ENCODE measurements at places on chromosomes 2 and 18. TPM values are rescaled to one million over a fixed set of nuclear protein-coding genes. Genes with fewer than 3 reads are reported as not detected.

ANKRD30B gene
- total RNA-seq = not detected

DNA sequence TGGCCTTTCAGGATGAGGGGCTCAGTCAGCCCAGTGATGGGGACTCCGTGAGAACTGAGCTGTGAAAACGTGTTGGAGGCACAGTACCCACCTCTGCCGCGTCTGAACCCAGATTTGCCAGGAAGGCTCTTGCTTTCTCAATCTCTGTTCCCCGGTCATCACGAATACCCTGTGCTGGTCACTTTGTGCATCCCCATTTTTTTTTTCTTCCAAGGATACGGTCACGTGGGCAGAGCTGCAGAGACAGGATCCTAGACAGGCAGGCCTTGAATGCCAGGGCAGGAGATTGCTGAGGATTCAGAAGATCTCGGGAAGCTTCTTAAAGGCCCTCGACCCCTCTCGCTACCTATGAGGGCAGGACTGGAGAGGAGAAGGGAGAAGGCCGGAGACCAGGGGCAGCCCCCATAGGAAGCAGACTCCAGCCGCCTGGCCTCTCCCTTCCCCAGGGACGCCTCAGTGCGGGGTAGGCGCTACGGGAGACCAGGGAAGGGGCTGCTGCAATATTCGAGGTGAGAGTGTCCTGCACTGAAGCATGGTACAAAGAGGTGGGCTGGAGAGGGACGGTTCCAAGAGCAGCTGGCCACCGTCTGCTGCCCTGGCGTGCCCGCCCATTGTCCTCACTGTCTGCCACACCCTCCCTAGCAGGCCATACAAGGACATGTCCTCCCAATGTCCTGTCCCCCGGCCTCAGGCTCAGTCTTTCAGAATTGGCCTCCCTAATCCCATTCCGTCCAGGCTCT is 29.0 kb upstream of the TAF1B start:
- no peak overlapping the region for H3K27ac ChIP-seq
- peak overlapping the region; percentile 10 for H3K4me3 ChIP-seq
- peaks cover 7% of the 10 kb centered on the region for H3K4me1 ChIP-seq
- H3K36me3 ChIP-seq = no peaks in the 10 kb centered on the region
- peak; percentile 57 for DNase-seq

FAHD2B gene
- 18.5 TPM for total RNA-seq

- H3K27me3 ChIP-seq = no peaks in the 10 kb centered on the region
- H3K4me1 ChIP-seq = peaks cover 3% of the 10 kb centered on the region
- H3K36me3 ChIP-seq = no peaks in the 10 kb centered on the region
Observed at GRCh38 chr2:134247679-134248078, 6.2 kb upstream of the MGAT5 start.

ASAP2 gene
- 56.9 TPM for total RNA-seq

- DNase-seq = no peak
- H3K36me3 ChIP-seq = no peaks in the 10 kb centered on the region
- H3K4me3 ChIP-seq = peak overlapping the region; percentile 79
Observed at GRCh38 chr2:120012363-120012762, 514 bp upstream of the EPB41L5 start.

GRCh38 chr2:134333646-134334189 is 79.8 kb downstream of the MGAT5 start:
- no peaks in the 10 kb centered on the region for H3K36me3 ChIP-seq
- no peak overlapping the region for H3K4me3 ChIP-seq
- no peaks in the 10 kb centered on the region for H3K27me3 ChIP-seq
- H3K27ac ChIP-seq = no peak overlapping the region

CTDP1 gene
- total RNA-seq = 31.7 TPM

DNA sequence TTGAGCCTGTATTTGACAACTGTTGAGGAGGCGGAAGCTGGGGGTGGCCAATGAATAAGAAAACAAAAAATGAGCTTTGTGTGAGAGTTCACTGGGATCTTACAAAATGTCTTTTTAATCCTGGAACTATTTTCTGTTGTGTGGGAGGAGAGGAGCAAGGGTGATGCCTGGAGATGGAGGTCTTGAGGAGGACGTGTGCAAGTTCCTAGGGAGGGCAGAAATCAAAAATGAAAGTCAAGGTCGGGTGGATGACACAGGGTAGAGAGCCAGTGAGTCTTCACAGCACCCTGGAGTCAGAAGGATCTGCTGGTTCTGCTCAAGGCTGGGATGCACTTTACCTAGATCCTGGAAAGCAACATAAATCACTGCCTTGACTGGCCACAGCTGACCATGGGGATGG is 180.3 kb upstream of the PKDCC start:
- H3K4me3 ChIP-seq = no peak overlapping the region
- H3K4me1 ChIP-seq = no peaks in the 10 kb centered on the region
- no peaks in the 10 kb centered on the region for H3K36me3 ChIP-seq
- no peak for DNase-seq
- no peak overlapping the region for H3K27ac ChIP-seq
- H3K27me3 ChIP-seq = no peaks in the 10 kb centered on the region

- H3K4me1 ChIP-seq = no peaks in the 10 kb centered on the region
- no peak for DNase-seq
- H3K27ac ChIP-seq = peak overlapping the region; percentile 80
- H3K27me3 ChIP-seq = no peaks in the 10 kb centered on the region
- no peak overlapping the region for H3K4me3 ChIP-seq
Observed at GRCh38 chr2:43481927-43482542, 113.8 kb downstream of the THADA start.

DNA sequence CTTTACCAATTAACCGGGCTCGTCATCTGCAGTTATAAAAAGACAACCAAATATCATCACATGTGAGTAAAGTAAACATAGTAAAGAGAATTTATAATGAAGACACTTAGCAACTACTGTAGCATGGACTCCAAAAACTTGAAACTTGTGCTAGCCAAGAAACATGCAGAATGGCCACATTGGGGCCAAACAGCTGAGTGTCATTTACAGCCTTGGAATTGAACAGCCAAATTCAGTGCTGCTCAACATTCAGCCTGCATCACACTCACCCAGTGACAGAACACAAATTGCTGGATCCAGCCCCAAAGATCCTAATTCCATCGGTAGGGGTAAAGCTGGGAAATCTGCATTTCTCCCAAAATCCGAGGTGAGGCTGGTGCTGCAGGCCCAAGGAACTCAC is 224.8 kb upstream of the GYPC start:
- H3K4me1 ChIP-seq = no peaks in the 10 kb centered on the region
- H3K4me3 ChIP-seq = no peak overlapping the region
- H3K27ac ChIP-seq = no peak overlapping the region
- H3K36me3 ChIP-seq = no peaks in the 10 kb centered on the region
- no peaks in the 10 kb centered on the region for H3K27me3 ChIP-seq

DNA sequence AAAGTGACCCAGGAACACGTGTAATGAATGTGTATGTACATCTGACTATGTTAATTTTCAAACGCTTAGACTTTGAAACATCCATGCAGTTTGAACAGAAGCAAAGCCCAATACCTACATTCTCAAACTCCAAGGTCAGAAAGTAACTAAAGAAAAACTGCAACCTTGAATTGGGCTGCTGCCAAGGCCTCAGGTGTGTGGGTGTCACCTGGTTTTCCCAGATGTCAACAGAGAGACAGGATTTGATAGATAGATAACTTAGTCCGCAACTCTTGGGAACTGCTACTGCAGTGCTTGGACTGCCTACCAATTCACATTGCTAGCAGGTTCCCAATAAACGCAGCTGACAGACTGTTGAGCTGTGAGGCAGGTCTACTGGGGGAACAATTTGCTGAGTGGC is 78.7 kb upstream of the PAPOLG start:
- no peaks in the 10 kb centered on the region for H3K36me3 ChIP-seq
- H3K27me3 ChIP-seq = no peaks in the 10 kb centered on the region
- no peak for DNase-seq

HOXD9 gene
- total RNA-seq = not detected

GRCh38 chr2:138298900-138299299 is 202.7 kb upstream of the SPOPL start:
- no peak overlapping the region for H3K4me3 ChIP-seq
- no peak overlapping the region for H3K27ac ChIP-seq
- no peaks in the 10 kb centered on the region for H3K36me3 ChIP-seq

AQP12B gene
- total RNA-seq = not detected

- DNase-seq = no peak
- no peaks in the 10 kb centered on the region for H3K27me3 ChIP-seq
- H3K4me3 ChIP-seq = no peak overlapping the region
- no peaks in the 10 kb centered on the region for H3K36me3 ChIP-seq
- no peak overlapping the region for H3K27ac ChIP-seq
- H3K4me1 ChIP-seq = peaks cover 3% of the 10 kb centered on the region
Observed at GRCh38 chr2:7070483-7070882, 153.3 kb downstream of the RNF144A start.

GRCh38 chr2:215557701-215558100 is 121.8 kb upstream of the FN1 start:
- H3K36me3 ChIP-seq = no peaks in the 10 kb centered on the region
- H3K4me1 ChIP-seq = no peaks in the 10 kb centered on the region

CNOT9 gene
- 46.7 TPM for total RNA-seq

BBS5 gene
- 1.5 TPM for total RNA-seq

DNA sequence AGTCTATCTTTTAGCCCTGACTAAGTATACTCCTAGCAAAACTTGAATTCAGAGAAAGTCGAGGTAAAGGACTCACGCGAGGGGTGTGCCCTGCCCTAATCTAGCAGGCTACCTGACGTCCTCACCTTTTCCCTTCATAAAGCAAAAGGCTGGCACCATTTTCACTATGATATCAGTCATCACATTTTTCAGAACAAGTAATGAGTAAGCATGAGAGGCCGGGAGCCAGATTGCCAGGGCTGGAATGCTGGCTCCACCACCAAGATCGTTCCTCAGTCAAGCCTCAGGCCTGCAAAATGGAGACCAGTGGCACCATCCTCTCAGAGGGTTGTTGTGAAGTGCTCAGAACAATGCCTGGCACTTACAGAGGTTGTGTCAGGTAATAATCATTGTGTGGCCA is 18.7 kb upstream of the NCKAP5 start:
- H3K36me3 ChIP-seq = no peaks in the 10 kb centered on the region

ALK gene
- not detected for total RNA-seq

DNA sequence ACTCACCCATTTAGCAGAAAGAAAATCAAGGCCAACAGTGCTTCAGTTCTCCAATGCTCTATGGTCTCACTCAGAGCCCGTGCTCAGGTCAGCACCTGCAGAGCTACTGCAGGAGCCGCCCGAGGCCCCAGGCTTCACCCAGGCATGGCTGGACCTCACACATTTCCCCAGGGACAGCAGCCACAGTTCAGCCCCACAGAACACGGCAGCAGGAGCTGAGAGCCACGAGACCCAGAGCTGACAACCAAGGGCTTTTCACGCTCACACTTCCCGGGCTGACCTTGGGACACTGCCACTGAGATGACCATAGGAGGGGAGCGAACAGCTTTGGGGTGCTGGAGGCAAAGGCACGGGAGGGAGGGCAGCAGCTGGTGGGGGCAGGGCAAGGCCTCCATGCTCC is 4.2 kb downstream of the TMEM18 start:
- no peak overlapping the region for H3K4me3 ChIP-seq
- H3K4me1 ChIP-seq = no peaks in the 10 kb centered on the region
- H3K36me3 ChIP-seq = peaks cover 49% of the 10 kb centered on the region
- H3K27ac ChIP-seq = no peak overlapping the region
- no peaks in the 10 kb centered on the region for H3K27me3 ChIP-seq

GRCh38 chr2:197090742-197091367 is 164.3 kb upstream of the PGAP1 start:
- no peak overlapping the region for H3K27ac ChIP-seq
- no peak overlapping the region for H3K4me3 ChIP-seq
- H3K36me3 ChIP-seq = peaks cover 2% of the 10 kb centered on the region
- H3K27me3 ChIP-seq = no peaks in the 10 kb centered on the region

GALNT14 gene
- total RNA-seq = not detected
